Activated T-cell treated with anti-CD3 and anti-CD28 coated beads, Interleukin-2, amount 50 U/mL, for 48 hours (primary cell): ENCODE measurements at places on chromosomes 12 and 14.

DNA sequence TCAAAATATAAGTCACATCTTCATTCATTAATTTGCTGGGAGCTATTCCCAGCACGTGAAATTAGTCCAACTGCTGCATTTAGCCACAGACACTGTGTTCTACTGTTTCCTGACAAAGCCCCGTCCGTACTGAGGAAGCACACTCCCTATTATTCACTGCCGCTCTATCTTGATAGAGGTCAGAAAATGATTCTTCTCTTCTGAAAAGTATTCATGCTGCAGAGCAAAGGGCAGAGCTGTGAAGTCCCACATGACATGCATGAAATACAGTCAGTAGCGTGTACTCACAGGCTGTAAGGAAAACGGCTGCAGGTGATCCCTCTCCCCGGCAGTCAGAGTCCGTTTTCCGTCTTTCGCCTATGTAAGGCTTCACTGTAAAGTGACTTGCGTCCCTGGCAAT is 302.5 kb upstream of the FKBP4 start:
- no peak for DNase-seq

DNA sequence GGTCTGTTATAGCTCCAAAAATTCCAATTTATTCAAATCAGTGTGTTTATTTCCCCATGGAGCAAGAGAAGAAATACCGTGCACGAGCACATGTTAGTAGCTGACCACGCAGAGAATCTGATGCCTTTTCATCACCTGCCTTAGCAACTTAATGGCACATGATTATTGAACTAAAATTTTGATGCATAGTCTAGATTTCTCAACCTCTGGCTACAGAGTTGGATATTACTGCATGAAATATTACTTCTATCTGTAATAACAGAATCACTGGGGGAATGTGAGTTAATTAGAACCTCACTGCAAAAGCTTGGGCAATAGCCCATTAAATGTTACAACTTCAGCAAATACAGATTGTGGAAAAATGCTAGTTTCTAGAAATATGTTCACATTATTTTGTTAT is 335.8 kb downstream of the FLRT2 start:
- DNase-seq, result no peak

DNA sequence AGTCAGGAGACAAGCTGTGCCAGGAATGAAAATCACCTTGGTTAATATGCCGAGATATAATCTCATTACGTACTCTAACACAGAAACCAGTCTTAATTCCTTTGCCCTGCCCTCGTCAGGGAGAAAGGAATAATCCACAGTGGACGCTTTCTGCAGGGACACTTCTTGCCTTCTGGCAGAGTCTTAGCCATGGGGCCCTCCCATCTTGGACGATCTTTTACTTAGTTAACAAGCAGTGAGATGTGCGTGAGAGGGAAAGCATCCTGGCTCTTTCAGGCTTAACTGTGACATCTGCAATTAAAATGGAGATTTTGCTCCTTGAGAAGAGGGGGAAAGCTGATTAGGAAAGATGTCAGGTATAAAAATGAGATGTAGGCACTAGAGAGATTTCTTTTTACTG is 246.4 kb downstream of the TMEM132C start:
- DNase-seq, result no peak

DNA sequence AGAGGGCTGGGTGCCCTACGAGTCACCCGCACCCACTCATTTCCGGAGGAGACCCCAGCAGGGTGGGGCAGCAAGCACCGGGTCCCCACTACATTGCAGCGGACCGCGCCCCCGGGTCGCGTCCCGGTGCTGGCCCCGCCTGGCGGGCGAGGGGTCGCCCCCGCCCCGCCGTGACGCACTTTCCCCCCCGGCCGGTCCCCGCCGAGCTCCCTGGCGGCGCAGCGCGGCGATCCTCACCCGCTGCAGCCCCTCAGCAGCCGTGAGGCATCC is 106.1 kb downstream of the PRICKLE1 start:
- no peak for DNase-seq

- DNase-seq, result no peak
Measured at GRCh38 chr12:75489187-75489586, 8.6 kb downstream of the GLIPR1 start.

- no peak for DNase-seq
Measured at GRCh38 chr12:95126736-95127135, 53.3 kb upstream of the NR2C1 start.

DNA sequence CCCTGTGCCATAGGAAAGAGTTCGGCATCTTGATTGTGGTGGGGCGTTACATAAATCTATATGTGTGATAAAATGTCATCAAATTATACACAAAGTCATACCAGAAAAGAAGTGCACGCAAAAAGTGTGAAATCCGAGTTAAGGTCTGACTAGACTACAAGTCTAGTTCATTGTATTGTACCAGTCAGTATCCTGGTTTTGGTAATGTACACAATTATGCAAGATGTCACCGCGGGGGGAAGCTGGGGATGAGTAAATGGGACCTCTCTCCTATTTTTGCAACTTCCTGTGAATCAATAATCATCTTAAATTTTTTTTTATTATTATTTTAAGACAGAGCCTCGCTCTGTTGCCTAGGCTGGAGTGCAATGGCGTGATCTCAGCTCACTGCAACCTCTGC is 43.2 kb upstream of the BCL11B start:
- DNase-seq, result no peak

DNA sequence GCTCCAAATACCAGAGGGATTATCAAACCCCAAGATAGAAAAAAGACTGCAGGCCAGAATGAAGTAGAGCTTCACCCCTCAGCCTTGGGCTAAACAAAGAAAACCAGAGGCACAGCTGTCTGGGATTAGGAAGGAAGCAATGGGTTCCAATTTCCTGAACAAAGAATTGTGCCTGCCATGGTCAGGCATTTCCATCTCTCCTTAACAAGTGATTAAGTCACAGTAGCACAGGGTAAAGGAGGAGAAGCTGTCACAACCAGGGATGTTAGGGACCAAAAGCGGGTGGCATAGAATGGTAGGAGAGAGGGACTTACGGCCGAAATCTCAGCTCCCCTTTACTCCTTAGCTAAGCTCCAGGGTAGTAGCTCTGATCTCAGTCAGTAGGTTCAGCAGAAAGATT is 33.9 kb downstream of the SPTLC2 start:
- no peak for DNase-seq

DNA sequence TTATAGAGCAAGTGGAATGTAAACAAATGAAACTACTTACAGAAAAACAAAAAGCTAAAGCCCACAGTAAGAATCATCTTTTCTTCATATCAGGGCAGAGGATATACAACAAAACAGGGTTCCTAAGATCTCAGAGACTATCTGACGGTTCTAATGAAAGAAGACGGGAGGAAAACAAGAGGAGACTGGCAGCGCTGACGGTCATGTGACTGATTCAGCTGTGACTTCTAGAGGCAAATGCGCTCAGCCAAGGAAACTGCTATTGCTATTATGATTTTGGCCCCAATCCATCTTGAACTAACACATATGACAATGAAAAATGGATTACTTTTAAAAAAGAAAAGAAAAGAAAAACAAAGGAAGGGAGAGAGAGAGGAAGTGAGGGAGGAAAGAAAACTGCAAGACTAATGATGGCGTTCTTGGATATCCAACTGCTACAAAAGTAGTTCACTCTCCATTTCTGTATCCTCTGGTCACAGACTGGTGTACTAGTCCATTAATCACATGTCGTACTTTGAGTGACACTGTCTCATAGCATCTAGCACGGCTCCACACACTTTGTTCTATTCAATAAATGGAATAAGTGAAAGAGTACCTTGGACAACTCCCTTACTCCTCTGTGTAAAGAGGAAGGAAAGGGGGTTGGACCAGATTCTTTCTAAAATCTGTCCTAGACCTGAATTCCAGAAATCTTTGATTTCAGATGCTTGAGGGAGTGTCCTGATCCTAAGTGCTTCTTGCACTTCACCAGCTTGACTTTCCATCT is 119.3 kb downstream of the DAD1 start:
- DNase-seq, result no peak

DNA sequence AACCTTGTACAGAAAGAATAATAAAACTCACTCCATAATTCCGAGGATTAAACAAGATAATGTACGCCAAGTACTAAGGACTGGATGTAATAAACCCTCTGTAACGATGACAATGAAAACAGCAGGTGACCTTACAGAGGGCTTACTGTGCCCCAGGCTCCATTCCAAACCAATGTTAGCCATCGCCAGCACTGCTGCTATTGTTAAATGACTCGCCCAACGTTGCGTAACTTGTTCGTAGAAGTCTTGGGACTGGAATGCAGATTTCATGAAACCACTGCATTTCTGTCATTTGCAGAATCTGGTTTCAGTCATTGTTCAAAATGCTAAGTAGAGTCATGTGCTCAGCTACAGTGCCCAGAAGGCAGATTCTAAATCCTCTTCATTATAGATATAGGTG is 728 bp upstream of the STON2 start:
- peak; percentile 44 for DNase-seq

GRCh38 chr12:47224563-47225133 is 144.9 kb upstream of the AMIGO2 start:
- DNase-seq, result no peak

DNA sequence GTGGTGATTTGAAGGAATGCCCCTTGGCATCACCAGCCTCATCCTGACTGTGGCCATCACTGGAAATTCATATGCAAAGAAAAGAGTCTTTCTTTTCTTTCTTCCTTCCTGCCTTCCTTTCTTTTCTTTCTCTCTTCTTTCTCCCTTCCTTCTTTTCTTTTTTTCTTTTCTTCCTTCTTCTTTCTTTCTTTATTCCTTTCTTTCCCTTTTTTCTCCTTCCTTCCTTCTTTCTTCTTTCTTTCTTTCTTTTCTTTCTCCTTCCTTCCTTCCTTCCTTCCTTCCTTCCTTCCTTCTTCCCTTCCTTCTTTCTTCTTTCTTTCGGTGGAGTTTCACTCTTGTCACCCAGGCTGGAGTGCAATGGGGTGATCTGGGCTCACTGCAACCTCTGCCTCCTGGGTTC is 58.0 kb upstream of the TMEM132D start:
- DNase-seq, result no peak

- DNase-seq, result no peak
Measured at GRCh38 chr12:6821591-6822425, at the start of gene GPR162. GPR162 (plus strand) TSS chr12:6821821; CDS start chr12:6823899, 2,078 bp downstream.

GRCh38 chr12:7705846-7706245 is 5.4 kb upstream of the DPPA3 start:
- no peak for DNase-seq

- DNase-seq, result no peak
Measured at GRCh38 chr12:32558903-32559302, 120.2 kb upstream of the DNM1L start.

- DNase-seq, result peak; percentile 54
Measured at GRCh38 chr12:12560587-12561370, 1.9 kb downstream of the DUSP16 start.

DNA sequence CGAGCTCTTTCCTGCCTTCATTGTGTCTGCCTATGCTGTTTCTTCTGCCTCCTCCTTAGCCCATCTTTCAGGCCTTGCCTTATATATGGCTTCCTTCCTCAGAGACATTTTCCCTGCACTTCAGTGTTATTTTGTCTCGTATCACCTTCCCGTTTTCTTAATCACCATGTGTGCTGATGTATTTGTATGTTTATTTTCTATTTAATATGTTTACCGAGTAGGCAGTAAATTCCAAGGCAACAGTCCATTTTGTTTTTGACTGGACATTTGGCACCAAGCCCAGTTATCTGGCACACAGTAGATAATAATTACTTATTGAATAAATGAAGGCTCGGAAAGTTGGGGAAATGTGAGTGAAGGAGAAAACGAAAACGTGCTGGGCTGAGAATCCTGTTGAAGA is 4.6 kb upstream of the POU6F1 start:
- no peak for DNase-seq

GRCh38 chr14:53963320-53964227 is 6.9 kb upstream of the BMP4 start:
- DNase-seq, result no peak

- DNase-seq, result no peak
Measured at GRCh38 chr12:82817368-82817767, 130.7 kb downstream of the TMTC2 start.

- DNase-seq, result no peak
Measured at GRCh38 chr12:127268213-127268612, 998.8 kb upstream of the TMEM132C start.

- DNase-seq, result no peak
Measured at GRCh38 chr12:59698600-59698999, 102.8 kb downstream of the SLC16A7 start.

GRCh38 chr12:51051787-51052186 is 3.7 kb downstream of the LETMD1 start:
- DNase-seq, result no peak

DNA sequence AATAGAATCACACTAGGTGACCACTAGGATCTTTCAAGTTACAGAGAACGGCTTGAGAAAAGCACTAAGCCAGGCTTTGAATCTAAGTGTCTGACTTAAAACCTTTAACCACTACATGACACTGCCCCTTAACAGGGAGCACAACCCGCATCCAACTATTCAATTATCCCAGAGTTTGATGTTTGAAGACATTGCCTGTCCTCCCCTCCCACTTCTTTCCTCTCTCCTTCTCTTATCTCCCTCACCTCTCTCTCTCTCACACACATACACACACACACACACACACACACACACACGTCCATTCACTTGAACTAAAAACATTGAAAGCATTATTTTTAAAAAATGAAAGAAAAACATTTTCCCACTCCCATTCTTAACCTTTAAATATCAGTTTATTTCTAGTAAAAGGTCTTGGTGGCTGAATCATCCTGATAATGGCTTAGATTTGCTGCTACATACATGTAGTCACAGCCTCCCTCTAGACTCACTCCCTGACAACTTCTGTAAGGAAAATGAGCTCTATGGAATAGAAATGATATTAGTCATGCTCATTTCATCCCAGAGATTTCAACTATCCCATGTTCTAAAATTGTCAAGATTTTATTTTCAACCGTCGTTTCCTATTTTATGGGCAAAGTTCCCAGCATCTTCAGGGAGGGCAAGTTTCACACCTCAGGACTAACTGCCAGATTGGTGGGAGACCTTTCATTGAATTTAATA is 53.5 kb upstream of the RAP1B start:
- DNase-seq, result no peak

- DNase-seq, result no peak
Measured at GRCh38 chr12:66851134-66851533, 172.3 kb upstream of the GRIP1 start.

- no peak for DNase-seq
Measured at GRCh38 chr14:70394674-70395306, 22.1 kb downstream of the SYNJ2BP start.

DNA sequence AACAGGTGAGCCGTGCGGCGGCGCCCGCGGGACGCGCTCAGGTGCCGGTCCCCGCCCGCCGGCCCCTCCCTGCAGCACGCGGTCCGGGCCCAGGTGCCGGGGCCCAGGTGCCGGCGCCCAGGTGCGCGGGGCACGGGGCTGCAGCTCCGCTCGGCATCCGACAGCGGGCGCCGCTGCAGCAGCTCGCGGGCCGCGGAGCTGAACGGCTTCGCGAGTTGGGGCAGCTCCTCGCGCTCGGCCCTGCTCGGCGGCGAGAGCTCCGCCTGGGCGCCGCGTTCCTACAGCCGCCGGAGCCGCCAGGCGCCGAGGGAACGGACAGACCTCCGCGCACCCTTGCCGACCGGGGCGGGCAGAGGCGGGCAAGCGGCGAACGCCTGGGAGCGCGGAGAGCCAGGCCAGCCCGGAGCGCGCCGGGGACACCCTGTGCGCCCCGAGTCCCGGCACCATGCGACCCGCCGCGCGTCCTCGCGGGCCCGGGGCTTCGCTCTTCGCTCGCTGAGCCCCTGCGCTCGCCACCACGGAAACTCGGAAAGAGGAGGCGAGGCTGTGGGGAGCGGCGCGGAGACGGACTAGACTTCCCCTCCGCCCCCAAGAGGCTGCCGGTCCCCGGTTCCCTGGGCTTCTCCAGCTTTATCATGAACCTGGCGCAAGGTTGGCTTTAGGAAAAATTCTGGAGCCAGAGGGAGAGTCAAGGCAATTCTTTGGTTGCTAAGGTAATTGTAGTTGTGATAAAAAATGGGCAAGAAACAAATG is at the start of gene RGS6:
RGS6 (plus strand) TSS at position 201 of the 753 bp plus-strand sequence.
- peak; percentile 60 for DNase-seq
